ENCODE measurements at places on chromosomes 2 and 18.

DNA sequence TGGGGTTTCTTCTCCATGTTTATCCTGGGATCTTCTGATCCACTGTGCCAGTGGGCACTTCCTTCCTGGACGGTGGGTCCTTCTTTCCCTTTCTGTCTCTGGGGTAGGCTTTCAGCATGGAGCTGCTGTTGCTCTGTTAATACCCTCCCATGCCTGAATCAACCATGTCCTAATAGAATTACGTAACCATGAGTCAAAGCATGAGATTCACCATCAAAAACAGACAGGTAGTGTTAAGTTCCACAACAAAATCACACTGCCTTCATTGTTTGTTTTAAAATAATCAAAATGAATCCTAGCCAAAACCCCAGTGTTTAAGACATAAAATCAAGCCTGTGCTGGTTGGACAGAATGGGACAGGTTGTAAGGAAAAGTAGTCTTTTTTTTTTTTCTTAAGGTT is 37.5 kb downstream of the GNAL start:
- no peak for DNase-seq

GRCh38 chr2:199131136-199131655 is 326.5 kb downstream of the SATB2 start:
- no peak for DNase-seq

DNA sequence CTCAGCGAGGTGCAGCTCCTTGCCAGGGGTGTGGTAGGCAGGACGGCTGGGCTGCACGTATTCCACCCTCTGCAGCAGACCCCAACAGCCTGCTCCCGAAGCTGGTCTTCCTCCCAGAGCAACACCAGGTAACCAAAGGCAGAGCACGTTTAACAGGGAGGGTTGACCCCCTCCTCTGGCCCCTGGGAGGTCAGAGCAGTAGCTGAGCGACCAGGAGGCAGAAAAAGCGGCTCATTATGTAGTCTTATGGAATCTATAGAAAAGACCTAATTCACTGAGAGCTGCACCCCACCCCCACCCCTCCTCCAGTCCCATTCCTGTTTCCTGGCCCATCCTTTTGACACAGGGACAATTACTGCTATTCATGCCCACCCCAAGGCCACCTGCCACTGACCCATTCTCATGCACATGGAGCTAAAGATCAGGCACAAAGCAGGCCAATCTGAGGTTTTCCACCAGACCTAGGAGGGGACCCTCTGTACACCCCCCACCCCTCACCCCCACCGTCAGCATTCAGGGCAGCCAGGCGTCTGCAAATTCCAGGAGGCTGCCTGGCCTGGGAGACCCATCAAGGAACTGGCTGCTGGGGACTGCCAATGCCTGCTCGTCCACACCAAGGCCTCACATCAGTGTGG is 60.9 kb upstream of the FZD7 start:
- no peak for DNase-seq

GRCh38 chr2:101083613-101084012 is 67.6 kb downstream of the TBC1D8 start:
- DNase-seq, result no peak

- no peak for DNase-seq
Measured at GRCh38 chr2:156792242-156792840, 356.2 kb downstream of the GPD2 start.

- DNase-seq, result no peak
Measured at GRCh38 chr2:3044587-3045317, 332.9 kb downstream of the EIPR1 start.

- DNase-seq, result no peak
Measured at GRCh38 chr2:204343685-204344084, 201.6 kb upstream of the PARD3B start.

GRCh38 chr2:42792583-42793333 is at the start of gene HAAO:
TSS of gene HAAO (minus strand) at chr2:42792583. CDS start at chr2:42792536, 47 bp downstream.
- DNase-seq, result no peak

DNA sequence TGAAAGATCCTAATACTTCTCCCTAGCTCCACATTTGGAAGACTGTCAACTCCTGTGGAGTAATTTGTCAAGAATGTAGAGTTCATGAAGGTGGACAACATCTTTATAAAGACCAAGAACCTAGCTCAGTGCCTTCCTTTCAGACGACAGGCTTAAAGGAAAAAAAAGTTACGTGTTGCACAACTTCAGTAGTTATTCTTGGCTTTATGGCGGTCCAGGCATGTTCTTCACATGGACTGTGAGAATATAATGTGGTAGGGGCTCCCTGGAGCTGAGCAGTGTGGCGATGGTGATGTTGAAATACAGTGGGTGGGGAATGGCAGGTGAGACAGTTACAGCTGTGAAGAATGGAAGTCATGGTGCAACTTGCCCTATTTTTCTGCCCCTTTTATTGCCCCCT is 3.9 kb downstream of the TAF1B start:
- DNase-seq, result no peak

DNA sequence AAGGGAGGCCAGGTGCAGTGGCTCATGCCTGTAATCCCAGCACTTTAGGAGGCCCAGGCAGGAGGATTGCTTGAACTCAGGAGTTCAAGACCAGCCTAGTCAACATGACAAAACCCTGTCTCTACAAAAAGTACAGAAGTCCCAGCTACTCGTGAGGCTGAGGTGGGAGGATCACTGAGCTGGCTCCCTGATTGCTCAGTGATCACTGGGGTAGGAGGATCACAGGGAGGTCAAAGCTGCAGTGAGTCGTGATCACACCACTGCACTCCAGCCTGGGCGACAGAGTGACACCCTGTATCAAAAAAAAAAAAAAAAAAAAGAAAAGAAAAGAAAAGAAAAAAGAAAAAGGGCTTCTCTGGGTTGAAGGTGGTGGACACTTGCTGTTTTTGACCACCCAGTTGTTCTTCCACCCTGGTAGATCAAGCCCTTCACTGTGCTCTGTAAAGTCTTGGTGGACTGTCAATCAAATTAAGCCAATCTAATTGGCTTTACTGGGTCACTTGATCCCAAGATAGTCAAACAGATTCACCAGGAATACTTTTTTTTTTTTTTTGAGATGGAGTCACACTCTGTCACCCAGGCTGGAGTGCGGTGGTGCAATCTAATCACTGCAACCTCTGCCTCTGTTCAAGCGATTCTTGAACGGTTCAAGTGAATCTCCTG is 191.6 kb downstream of the AGPS start:
- DNase-seq, result no peak

GRCh38 chr2:121998751-121999150 is 243.3 kb downstream of the TSN start:
- DNase-seq, result no peak

DNA sequence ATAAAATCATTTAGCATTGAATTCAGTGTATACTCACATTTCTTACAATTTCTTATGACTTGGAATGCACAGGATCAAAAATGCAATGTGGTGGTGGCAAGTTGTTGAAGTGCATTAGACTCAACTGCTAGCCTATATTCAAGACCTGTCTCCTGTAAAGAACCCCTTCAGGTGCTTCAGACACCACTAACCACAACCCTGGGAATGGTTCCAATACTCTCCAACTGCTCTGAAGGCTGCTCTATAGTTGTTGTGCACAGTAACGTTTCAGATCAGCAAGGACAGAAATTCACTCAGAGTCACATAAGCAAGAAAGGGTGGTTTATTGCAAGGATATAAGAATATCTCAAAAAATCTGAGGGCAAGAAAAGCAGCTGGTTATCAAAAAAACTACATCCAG is 6.5 kb downstream of the GKN1 start:
- DNase-seq, result no peak

DNA sequence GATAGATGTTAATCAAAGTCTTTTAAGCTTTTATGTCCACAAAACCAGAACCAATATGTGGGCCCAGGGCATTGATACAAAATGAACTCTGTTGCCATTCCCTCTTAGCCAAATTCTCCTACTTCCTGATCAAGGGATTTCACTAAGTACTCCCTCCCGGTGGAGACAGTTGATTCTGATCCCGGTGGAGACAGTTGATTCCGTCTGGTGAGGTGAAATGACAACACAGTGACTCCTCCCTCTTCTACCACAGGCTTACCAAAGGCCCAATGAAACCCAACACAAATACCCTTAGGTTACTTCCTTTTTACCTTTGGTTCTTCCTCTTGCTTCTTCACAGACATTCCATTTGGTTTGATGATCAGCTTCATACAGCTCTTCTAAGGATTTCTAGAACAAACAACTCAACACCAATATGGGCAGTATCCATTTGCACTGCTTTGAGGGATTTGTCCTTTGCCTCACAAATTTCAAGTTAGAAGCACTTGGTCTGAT is 153.8 kb downstream of the IKZF2 start:
- no peak for DNase-seq

DNA sequence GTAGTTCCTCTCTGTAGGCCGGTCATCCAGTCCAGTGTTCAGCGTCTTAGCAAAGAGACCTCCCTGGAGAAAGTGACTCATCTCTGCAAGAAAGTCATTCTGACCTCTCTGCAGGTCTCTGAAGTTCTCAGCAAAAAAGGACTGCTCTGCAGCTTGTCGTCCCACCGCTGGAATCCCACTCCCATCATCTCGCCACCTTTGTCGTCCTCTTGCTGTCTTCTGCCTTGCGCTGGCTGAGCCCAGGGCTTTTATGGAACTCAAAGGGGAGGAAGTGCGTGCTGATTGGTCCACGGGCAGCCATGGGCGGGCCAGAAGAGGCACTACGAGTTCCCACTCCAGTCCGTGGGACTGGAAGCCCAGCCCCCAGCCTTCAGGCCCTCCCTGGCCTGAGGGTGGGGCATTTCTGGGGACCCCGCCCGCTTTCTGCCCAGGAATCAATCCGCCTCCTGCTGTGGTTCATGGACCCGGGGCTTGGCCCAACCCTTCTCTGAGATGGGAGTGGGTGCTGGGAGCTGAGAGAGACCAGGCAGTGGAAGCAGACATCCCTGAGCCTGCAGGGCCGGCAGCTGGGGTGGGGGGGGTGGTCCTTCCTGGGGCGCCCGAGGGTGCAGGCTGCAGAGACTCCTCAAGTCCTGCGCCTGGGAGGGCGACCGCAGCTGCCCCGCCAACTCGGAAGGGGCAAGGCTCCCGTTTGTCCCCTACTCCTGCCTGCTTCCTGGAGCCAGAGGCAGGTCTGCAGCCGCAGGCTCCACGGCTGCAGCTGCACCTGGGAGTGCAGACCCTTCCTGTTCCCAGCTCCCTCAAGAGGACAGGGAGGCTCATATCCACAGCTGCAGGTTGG is 660.7 kb upstream of the RAB6C start:
- no peak for DNase-seq

GRCh38 chr2:126253669-126254068 is 402.3 kb upstream of the GYPC start:
- no peak for DNase-seq

DNA sequence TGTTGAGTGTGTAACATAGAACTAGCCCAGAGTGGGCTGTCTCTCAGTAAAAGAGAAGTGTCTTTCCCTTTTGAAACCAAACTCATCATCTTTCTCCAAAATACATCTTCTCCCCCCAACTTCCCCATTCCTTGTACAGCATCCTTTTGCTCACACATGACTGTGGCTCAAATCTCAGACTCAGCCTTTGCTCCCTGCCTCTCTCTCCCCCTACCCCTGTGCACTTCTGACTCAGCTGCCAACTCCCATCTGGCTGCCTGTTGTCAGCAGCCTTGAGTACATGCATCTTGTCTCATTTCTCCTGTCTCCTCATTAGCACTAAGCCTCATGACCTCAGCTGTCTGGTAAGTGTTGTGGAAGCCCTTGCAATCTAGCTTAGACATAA is 18.1 kb upstream of the MGAT4A start:
- DNase-seq, result peak; percentile 66
